Thoracic aorta (tissue), 2 donors: ENCODE measurements at places on chromosomes 5 and 9. TPM values are rescaled to one million over a fixed set of nuclear protein-coding genes. Genes with fewer than 3 reads are reported as not detected.

DNA sequence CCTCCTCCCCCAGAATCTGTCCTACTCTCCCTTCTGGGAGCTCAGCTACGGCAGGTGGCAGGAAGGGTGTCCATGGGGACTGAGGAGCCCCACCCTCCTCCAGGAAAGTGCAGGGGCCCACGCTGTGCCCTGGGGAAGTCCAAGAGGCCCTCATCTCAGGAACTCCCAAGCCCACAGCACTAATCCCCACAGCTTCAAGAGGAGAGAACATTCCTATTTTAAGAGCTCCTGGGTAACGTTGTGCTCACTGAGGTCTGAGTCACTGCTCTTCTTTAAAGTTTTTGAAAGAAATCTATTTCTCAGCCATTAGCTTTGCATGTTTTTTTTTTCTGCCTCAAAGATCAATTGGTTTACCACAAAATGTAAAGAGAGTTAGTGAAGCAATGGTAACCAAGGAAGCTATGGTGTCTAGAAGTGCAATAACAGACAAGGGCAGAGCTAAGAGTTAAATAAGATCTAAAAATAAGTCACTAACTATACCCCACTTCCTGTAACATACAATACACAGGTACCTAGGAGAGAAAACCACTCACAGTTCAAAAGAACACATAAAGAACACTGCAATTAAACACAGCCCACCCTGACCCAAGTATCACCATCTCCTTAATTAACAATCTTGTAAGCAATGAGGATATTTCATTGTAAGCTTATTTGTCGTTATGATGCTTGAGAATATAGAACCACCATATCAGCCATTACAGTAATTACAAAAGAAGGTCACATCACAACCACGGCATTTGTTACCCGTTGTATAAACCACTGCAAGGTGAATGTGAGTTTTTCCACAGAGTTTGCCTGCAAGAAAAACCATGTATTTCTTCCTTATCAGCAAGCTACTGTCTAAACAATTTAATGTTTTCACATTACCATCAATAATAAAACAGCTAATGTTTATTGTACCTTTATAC, 382.3 kb upstream of the SLC30A5 start:
- DNase-seq = no peak

- DNase-seq = no peak
These were observed 571.9 kb upstream of the BRINP1 start for GRCh38 chr9:119941091-119941490.

- no peak for DNase-seq
These were observed 92.6 kb downstream of the EDIL3 start for GRCh38 chr5:84292000-84292642.

DNA sequence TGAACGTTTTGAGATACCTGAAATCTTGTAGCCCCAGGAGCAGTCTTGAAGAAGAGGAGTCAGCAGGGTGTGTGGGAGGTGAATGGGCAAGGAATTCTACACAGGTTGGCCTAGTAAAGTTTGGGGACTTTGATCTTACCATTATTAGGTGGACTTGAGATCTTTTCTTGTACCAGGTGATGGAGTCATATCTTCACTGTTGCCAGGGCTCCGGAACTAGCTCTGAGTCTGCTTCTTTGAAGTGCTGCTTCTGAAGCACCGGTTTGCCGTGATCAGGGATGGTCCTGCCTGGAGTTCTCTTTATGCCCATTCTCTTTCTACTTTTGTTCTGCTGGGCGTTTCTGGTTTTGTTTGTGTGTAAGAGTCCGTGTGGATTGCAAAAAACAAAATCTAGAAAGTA, 27.4 kb downstream of the RCL1 start:
- DNase-seq = no peak

DNA sequence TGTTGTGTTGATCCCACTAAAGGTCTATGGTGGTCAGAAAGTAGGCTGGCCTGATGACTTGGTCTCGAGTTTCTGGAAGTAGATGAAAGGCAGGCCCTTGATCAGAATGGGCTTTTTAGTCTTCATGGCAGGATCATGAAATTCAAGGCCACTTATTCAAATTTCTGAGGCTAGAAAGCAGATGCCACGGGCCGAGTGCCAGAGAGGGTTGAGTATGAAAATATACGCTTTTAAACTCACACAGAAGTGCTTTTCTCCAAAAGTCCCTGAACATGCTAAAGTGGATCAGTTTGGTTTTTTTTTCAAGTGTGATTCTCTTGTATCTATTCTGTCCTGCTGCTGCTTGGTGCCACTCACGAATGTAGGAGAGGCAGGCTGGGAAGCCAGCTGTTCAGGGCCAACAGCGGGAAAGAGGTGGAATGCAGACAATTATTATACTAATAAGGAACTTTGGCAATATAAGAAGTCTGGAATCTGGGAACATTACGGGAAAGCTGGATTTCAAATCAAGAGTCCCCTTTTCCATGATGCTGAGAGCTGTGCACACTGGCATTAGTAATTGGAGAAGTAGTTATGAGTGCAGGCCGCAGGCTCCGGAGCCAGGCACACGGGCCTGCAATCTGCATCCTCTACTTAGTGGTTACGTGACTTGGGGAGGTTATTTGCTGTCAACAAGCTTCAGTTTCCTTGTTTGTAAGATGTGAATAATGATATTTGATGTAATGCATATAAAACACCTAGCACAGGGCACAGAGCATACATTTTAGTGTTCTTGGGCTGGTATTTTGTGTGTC, 95.8 kb downstream of the LMNB1 start:
- DNase-seq = no peak

- DNase-seq = no peak
These were observed 731.4 kb upstream of the RIOK2 start for GRCh38 chr5:97914483-97914882.

GRCh38 chr9:29966247-29966646, 2393.0 kb upstream of the C9orf72 start:
- DNase-seq = no peak

DNA sequence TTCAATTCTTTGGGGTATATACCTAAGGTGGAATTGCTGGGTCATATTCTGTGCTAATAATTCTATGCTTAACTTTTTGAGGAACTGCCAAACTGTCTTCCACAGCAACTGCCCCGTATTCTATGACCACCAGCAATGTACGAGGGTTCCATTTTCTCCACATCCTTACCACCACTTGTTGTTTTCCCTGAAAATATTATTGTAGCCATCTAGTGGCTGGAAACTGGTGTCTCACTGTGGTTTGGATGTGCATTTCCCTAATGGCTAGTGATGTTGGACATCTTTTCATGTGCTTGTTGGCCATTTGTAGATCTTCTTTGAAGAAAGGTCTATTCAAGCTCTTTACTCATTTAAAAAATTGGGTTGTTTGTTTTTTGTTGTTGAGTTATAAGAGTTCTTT, 30.7 kb downstream of the MSX2 start:
- no peak for DNase-seq

DNA sequence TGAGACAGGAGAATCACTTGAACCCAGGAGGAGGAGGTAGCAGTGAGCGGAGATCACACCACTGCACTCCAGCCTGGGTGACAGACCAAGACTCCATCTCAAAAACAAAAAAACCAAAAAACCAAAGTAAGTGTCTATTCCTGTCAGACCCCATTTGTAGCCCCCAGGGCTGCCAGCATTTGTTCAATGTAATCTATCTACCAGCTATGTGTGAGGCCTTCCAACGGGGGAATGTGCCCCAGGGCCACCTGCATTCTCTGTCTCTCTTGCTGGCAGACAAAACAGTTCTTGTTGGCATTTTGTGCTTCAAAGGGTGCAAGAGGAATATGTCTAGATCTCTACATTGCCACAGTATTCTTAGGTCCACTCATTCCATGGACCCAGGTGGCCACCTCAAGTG, 34.1 kb downstream of the CD14 start:
- no peak for DNase-seq

- no peak for DNase-seq
These were observed 716 bp downstream of the HARS1 start for GRCh38 chr5:140690376-140690932.

- no peak for DNase-seq
These were observed 101.9 kb upstream of the SLC44A1 start for GRCh38 chr9:105142406-105143135.

GRCh38 chr5:16965581-16965980, 29.5 kb upstream of the MYO10 start:
- no peak for DNase-seq

DNA sequence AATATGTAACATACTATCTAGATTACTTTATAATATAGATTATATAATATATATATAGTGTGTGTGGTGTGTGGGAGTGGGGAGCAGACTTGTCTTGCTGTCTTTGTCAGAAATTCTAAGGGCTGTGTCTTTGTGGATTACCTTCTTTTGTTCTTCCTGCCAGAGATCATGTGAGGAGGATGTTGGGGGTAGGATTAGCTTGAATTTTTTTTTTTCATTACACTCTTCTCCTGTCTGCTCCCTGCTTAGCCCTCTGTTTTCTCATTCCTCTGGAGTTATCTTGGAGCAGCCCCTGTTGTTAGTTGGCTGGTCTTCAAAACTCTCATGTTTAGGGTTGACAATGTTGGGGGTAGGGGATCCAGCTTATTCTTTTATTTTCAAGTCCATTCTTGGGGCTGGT, 21.0 kb upstream of the C9orf40 start:
- DNase-seq = no peak

The CBY3 gene
- total RNA-seq = not detected
